ENCODE measurements at places on chromosomes 7 and 10. TPM values are rescaled to one million over a fixed set of nuclear protein-coding genes. Genes with fewer than 3 reads are reported as not detected.

DNA sequence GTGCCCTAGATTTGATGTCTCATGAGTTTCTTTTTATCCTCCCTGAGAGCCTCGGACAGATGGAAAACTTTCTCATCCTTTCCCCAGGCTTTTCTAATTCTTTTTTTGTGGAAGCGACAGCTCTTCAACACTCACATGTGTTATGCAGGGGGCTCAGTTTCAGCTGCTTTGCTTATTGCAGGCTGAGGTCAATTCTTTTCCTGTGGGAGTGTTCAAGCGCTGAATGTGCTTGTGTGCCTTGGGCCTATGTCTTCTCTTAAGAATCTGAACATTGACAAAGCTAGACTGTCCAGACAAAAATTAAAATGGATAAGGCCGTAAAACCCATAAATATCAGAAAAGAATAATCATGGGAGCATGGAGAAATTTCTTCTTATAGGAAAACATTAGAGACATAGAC, 125.2 kb upstream of the STEAP4 start:
- DNase-seq: no peak

DNA sequence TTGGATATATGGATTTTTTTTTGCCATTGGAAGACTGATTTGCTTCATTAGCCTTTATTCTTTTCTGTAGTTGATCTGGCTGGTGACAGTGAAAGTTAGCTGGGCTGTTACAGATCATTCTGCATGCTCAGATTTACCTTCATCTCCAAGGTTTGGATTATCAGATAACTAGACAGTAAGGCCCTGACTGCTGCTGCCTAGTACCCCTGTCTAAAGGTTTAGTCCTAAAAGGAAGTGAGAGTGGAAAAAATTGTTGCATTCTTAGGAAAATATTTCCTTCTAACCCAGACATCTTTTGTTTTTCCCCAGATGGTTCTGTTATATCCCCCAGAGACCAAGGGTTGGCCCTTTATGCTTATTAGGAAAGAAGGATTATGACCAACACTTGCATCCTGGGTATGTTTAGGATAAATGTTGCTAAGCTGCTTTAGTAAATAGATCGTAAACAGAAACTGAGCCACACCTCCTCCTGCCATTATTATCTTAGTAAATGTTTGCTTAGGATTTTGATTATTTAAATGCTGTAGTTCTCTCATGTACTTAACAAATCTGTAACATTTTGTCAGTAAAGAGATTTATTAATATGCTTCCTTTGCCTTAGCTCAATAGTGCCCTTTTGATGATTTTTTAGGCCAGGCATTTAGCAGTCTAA, 44.4 kb downstream of the MCU start:
- DNase-seq: no peak

Gene ZPBP
- total RNA-seq: not detected

Gene RET
- 1.9 TPM for total RNA-seq

GRCh38 chr7:28452681-28453080, 40.4 kb downstream of the CREB5 start:
- DNase-seq: no peak

Gene GLI3
- total RNA-seq: 1.8 TPM

Gene CDH23
- 1.6 TPM for total RNA-seq

DNA sequence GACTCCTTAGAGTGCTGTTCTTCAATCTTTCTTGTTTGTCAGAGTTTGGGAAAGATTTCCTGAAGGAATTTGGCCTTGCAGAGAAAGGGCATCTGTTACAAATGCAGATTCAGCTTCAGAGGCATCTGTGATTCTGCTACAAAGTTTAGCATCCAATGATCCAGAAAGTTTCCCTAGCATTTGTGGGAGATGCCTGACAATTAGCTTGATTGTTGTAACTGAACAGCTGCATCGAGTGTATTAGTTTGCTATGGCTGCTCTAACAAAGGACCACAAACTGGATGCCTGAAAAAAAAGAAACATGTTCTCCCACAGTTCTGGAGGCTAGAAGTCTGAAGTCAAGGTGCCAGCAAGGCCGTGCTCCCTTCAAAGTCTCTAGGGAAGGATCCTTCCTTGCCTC, 365.1 kb downstream of the GRID1 start:
- DNase-seq: no peak

Gene POMZP3
- 6.5 TPM for total RNA-seq

Gene VKORC1L1
- 26.0 TPM for total RNA-seq

Gene MYO3A
- 0.37 TPM for total RNA-seq

Gene OLAH
- not detected for total RNA-seq

DNA sequence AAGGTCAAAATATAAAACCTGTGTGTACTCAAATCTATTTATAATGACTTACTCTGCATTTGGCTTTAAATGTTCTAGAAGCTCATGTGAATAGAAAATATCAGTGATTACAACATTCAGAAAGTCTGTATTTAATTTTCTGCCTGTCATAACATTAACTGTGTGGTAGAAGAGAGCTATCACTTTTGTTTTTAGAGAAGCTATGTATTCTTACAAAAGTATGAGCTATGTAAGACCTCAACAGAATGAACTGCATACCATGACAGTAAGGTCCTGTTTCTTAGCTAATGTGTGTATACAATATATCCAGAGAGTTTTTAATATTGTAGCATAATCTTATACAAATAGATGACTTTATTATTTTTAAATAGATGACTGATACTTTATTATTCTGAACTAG, 61.5 kb downstream of the PTN start:
- DNase-seq: no peak
